ENCODE measurements at places on chromosomes 13 and 19.

- DNase-seq = no peak
Measured at GRCh38 chr13:23183292-23183691, 2.5 kb downstream of the SGCG start.

DNA sequence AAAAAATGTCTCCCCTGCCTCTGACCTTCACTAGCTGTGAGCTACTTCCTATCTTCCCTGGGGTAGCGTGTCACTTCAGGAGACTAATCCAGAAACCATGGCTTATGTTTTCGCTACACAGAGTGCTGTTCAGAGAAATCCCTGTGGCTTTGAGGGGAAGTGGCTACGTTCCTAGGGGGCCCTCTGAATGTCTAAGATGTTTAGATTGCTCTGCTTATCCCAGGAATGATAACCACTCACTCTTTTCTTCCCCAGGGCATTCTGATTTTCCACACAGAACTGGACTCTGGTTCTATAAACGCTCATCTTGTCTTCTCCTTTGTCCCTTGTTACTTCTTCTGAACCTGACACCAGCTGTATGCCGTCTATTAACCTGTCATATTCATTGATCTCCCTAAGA, 572.5 kb downstream of the OLFM4 start:
- DNase-seq = no peak

DNA sequence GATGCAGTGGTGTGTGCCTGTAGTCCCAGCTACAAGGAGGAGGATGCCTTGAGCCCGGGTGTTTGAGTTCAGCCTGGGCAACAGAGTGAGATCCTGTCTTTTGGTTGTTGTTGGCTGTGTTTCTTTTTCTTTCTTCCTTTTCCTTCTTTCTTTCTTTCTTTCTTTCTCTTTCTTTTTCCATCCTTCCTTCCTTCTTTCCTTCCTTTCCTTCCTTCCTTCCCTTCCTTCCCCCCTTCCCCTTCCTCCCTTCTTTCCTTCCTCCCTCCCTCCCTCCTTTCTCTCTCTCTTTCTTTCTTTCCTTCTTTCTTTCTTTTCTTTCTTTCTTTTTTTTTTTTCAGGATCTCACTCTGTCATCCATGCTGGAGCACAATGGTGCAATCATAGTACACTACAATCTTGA, 46.5 kb upstream of the SIN3B start:
- no peak for DNase-seq

GRCh38 chr13:39967199-39967959, 311.9 kb downstream of the COG6 start:
- no peak for DNase-seq

GRCh38 chr13:113750554-113751399, 8.2 kb upstream of the TMEM255B start:
- no peak for DNase-seq

- DNase-seq = no peak
Measured at GRCh38 chr13:113184568-113185440, 23.7 kb downstream of the PCID2 start.

GRCh38 chr13:104522235-104523072, 1456.2 kb upstream of the SLC10A2 start:
- DNase-seq = no peak

DNA sequence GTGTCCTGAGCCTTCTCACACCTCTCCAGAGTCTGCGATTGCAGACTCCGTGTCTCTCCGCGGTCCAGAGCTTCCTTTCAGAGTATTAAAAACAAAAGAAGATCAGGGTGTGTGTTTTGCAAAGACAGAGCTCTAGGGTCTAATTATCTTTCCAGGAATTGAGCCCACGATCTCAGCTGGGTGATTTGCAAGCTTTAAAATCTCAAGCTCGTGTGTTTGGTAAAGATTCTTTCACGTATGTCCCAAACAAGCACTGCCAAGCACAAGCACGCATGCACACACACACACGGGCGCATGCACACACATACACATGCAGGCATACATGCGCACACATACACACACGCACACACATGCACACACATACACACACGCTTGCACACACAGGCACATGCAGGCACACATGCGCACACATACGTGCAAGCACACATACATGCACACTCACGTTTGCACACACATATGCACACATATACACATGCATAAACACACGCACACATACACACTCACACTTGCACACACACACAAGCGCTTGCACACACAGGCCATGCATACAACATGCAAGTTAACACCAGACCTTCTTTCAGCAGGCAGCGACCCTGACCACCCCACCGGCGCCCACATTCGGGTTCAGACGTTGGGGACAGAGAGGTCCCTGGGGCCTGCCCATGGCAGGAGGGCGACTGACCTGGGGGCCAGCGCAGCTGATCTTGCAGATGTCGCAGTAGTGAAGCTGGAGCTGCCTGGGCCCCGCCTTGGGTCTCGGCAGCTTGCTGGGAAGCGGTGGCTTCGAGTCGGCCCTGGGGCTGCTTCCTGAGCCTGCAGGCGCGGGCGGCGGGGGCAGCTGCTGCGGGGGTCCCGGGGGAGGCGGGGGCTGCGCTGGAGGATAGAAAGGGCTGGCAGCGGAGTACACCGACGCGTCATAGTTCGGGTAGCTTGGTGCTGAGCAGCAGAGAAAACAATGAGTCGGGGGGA, 37.9 kb downstream of the ZFR2 start:
- DNase-seq = no peak

DNA sequence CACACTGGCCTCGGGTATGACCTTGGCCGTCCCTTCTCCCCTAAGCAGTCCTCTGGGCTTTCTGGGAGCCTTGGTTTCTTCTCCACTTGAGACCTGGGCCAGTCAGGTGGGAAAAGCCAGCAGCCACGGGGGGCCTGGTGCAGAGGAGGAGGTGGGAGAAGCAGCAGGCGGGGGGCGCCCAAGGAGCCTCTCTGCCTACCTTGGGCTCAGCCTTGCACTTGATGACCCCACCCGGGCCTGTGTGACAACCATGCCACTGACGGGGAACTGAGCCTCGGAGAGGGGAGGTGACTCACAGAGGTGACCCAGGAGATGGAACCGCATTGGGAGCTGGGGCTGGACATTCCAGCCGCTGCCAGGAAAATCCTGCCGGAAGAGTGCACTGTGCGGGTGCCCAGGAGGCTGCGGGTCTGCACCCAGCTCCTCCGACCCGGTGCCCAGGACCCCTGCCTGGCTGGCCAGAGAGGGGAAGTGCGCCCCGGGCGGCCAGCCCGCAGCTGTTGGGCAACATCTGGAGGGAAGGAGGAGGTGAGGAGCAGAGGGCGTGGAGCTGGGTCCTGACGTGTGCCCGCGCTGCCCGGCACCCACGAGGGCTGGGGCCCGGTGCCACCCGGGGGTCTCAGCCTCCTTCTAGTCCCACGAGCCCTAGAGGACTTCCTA, 23.4 kb upstream of the SLC7A10 start:
- no peak for DNase-seq

GRCh38 chr13:113456116-113456702, 2.9 kb upstream of the ADPRHL1 start:
- no peak for DNase-seq

DNA sequence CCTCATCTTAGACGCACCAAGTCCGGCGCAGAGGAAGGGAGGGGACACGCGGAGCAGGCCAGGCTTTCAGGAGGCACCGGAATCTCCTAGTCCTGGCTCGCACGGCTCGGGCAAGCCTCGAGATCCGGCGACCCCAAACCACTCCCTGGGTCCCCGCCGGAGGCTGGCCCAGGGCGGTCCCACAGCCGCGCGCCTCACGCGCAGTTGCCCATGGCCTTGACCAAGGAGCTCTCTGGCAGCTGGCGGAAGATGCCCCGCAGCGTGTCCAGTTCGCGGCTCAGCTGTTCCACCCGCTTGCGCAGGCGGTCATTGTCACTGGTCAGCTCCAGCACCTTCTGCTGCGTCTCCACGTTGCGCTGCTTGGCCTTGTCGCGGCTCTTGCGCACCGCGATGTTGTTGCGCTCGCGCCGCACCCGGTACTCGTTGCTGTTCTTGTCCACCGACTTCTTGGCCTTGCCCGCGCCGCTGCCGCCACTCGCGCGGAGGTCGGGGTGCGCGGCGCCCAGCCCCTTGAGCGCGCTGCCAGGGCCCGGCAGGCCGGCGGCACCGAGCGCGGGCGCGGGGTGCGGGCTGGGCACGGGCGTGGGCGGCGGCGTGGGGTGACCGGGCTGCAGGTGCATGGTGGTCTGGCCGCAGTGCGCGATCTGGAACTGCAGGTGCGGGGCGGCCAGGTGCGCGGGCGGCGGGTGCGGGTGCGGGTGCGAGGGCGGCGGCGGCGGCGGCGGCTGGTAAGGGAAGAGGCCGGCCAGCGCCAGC, 1.0 kb downstream of the CEBPA start:
- DNase-seq = no peak

DNA sequence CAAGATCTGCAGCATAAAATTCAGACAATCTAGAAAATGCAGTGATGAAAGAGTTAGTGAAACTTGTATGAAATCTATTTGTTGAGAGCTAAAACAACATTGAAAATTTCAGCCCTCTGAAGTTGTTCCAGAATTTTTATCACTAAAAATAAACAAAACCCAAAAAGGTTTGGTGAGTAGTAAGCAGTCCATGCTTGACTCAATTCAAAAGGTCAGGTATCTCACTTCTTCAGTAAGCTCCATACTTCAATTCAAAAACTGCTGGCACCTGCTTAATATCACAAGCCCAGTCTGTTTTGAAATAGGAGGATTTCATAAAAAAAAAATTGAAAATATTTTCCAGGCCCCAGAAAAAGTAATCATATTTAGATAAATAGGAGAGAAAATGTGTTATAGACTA, 894.4 kb downstream of the SLITRK5 start:
- no peak for DNase-seq

DNA sequence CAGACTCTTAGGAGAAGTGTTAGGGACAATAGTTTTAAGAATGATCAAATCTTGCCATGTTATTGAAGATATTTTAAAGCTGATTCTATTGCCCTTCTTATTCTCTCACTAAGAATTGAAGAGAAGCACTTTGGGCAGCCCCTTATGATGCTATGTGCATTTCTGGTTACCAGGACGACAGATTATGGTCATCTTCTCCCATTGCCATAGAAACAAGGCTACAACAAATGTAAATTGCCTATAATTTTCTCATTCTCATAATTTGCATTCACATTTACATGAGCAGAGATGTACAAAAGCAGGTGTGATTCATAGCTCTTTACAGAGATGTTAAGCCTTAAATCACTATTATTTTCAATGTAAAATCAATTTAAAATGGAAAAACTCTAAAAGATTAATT, 137.3 kb upstream of the PCDH9 start:
- no peak for DNase-seq

- DNase-seq = no peak
Measured at GRCh38 chr13:47503475-47503874, 497.6 kb downstream of the SUCLA2 start.

DNA sequence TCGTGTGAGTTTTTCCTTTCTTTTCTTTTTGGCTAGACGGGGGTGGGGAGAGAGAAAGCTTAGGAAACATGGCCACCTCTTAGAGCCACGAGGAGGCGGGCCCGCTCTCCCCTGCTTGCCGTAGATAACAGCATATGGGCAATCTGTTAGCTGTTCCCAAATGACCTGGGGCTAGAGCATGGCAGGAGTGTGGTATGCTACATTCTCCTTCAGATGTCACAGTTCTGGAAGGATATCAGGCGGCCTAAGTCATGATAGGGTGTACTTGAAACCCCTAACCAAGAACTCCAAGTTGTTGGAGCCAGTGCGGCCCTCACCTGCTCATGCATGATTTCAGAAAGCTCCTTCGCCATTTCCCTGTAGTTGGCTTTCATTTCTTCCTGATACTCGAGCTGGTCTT, 44.3 kb upstream of the SLC15A1 start:
- DNase-seq = no peak

GRCh38 chr13:51305271-51305967, 34.1 kb upstream of the SERPINE3 start:
- no peak for DNase-seq

DNA sequence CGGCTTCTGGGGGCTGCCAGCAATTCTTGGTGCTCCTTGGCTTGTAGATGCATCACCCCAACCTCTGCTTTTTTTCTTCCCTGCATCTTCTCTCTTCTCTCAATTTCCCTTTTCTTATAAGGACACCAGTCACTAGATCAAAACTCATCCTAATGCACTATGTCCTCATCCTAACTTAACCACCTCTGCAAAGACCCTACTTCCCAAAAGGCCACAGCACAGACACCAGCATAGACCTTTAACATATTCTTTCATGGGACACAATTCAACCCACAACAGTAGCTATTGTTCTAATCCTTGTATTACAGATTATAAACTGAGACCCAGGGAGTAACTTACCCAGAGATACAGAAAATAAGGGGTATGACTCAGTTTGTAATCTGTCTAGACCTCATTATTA, 47.0 kb downstream of the RUBCNL start:
- DNase-seq = no peak

DNA sequence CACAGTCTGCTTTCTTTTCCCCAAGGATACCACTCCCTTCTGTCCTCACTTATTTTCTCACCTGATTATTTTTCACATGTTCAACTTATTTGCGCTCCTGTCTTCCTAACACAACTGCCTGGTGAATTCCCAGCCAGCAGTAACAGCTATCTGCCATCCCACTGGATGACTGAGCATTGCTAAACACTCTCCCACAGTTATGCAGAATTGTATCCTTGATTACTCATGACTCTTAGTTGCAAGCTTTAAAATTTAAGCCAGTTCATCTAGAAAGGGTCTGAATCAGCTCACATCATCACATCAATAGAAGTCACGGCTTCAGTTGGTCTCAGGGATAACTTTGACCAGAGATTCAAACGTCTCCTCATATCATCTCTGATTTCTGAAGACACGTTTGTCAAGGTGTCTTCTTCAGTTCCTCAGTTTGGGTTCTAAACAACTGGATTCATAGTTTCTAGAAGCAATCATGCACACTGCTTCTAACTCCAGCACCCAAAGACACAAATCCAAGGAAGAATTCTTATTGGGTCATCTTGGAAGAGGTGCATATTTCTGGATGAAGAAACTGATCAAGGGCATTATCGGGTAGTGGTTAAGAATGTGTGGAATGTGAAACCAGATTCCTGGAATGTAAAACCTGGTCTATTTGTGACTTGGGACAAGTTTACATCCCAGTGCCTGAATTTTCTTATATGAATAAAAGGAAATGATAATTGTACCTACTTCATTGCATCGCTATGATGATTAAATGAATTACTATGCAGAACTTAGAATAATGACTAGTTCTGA, 13.9 kb upstream of the DACH1 start:
- no peak for DNase-seq

- no peak for DNase-seq
Measured at GRCh38 chr13:109971006-109971405, 184.6 kb upstream of the IRS2 start.
